ENCODE measurements at places on chromosomes 3 and 15.

- no peak for DNase-seq
Observed at GRCh38 chr15:99307735-99308134, 56.5 kb downstream of the LRRC28 start.

DNA sequence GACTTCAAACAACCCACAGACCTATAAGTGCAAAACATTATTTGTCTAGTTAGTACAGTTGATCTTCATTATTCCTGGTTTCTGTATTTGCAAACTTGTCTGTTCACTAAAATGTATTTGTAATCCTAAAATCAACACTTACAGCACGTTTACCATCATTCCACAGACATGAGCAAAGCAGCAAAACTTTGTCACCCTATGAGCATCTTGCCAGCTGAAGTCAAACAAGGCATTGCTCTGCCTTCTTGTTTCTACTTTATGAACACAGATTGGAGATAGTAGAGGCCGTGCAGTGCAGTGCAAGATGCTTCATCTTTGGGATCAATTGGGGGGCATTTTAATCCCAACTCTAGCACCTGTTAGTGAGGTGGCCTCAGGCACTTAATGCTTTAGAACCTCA lies 202.1 kb downstream of the NLGN1 start:
- no peak for DNase-seq

DNA sequence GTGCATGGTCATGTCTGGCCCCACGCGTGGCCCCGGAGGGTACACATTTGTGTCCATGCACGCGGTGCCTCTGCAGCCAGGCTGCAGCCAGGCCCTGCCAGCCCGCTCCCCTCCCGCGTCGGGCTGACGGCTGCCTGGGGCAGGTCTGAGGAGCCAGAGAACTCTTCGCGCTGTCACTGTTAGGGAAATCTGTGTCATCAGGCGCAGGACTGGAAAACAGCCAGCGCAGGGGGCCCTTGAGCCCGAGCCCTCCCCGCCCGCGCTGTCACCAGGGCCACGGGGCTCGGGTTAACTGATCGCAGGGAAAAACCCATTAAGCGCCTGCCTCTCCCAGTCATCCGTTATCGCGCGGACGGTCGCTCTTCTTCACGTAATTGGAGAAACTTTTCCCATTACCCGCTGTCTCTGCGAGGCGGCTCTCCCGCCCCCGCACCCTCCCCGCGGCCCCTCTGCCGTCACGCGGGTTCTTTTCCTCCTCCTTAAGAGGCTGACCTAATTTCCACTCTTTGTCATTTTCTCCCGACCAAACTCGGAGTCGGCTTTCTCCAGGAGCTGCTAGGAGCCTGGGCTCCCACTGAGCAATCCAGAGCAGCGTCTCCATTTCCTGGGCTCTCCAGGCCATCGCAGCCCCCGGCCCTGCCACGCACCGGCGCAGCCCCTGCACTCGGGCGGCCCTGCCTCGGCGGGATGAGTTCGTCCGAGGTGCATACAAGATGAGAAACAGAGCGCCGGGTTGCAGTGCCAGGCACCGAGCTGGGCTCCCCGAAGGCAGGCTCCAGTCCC lies 57.5 kb upstream of the PRR23E start:
- no peak for DNase-seq

DNA sequence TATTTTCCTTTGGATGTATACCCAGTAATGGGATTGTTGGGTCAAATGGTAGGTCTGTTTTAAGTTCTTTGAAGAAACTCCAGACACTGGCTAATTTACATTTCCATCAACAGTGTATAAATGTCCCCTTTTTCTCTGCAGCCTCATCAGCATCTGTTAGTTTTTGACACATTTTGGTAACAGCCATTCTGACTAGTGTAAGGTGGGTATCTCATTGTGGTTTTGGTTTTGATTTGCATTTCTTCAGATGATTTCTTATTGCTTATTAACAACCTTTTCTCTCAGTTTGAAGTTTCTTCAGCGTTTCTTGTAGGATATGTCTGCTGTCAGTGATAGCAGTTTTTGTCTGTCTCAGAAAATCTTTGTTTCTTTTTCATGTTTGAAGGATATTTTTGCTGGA lies 15.4 kb downstream of the GALK2 start:
- no peak for DNase-seq

- no peak for DNase-seq
Observed at GRCh38 chr3:29644956-29645636, 364.2 kb downstream of the RBMS3 start.

DNA sequence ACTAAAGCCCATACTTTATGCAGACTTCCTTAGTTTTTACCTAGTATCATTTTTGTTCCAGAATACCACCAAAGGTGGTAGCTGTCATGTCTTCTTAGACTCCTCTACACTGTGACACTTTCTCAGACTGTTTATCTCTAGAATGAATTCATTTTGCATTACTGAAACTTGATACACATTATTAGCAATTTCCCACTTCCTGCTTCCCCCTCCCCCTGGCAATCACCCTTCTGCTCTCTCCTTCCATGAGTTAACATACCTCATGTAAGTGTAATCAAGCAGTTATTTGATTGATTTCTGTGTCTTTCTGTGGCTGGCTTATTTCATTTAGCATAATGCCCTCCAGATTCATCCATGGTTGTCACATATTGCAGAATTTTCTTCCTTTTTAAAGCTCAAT lies 204.9 kb downstream of the STAG1 start:
- DNase-seq, result no peak

- DNase-seq, result no peak
Observed at GRCh38 chr3:39724233-39724846, 85.1 kb upstream of the MYRIP start.

DNA sequence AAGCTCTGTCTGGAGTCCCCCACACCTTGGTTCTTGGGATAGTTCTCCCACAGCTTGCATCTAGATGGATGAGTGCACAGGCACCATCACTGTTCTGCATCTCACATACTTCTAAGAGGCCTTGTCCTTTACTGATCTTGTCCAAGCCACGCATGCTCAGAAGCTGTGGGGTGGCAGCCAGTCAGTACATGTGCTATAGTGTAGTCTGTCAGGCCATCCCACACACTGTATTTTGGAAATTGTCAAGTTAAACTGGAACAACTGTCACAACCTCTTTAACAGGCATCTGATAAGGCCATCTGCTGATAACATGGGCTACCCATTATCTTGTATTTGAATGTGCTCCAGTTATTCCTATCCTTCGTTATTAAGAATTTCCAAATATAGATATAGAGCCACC lies 296.5 kb upstream of the AZI2 start:
- no peak for DNase-seq

- no peak for DNase-seq
Observed at GRCh38 chr3:127888564-127889107, 26.4 kb upstream of the KBTBD12 start.

GRCh38 chr3:157354722-157355121 lies 81.9 kb upstream of the PTX3 start:
- DNase-seq, result no peak

- no peak for DNase-seq
Observed at GRCh38 chr3:173743111-173743510, 345.6 kb downstream of the NLGN1 start.

GRCh38 chr3:52930748-52931147 lies 33.4 kb upstream of the STIMATE start:
- DNase-seq, result no peak

- DNase-seq, result no peak
Observed at GRCh38 chr3:159186581-159186980, 384.7 kb downstream of the MFSD1 start.

GRCh38 chr3:71389911-71390573 lies 193.5 kb downstream of the FOXP1 start:
- no peak for DNase-seq

GRCh38 chr15:25427861-25428260 lies 11.0 kb downstream of the UBE3A start:
- DNase-seq, result no peak

DNA sequence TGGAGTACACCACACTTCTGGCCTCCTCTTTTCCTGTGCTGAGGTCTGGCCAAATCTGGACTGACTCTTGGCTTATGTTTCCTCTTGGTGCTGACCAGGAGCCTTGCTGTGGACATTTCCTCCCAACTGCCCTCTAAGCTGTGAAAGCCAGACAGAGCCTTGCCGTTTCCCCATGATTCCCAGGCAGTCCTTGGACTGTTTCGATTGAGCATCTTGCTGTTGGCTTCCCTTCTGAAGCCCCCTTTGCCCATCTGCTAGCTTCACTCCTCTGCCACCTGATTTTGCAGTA lies 110.5 kb downstream of the EPHB1 start:
- DNase-seq, result no peak

- no peak for DNase-seq
Observed at GRCh38 chr15:48426044-48426443, 94.8 kb downstream of the DUT start.

Measured in Panc1 (cell line).